Lower lobe of right lung (tissue), 2 donors: ENCODE measurements at places on chromosomes 1 and 21.

- H3K36me3 ChIP-seq, result no peaks in the 10 kb centered on the region
- peaks cover 46% of the 10 kb centered on the region for H3K4me1 ChIP-seq
- H3K27ac ChIP-seq, result no peak overlapping the region
- H3K4me3 ChIP-seq, result no peak overlapping the region
These were observed 76.5 kb downstream of the CD58 start for GRCh38 chr1:116494353-116494692.

DNA sequence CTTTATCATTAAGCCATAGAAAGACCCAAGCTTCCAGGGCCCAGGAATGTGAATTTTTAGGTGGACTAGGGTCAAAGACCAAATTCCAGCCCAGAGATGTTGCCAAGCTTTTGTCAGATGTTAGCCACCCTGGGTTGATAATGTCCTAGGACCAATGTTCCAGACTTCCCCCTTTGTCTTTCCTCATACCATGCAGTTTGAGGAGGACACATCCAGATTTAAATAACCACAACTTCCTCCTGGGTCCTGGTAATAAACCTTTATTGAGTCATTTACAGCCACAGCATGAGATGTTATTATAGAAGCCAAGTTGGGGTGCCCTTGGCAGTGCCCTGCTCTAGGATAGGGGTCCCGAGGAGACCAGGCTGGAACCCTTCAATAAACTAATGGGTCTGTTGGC is 5.9 kb downstream of the TNR start:
- H3K27ac ChIP-seq, result no peak overlapping the region
- no peaks in the 10 kb centered on the region for H3K27me3 ChIP-seq
- H3K36me3 ChIP-seq, result no peaks in the 10 kb centered on the region
- no peaks in the 10 kb centered on the region for H3K4me1 ChIP-seq
- no peak for DNase-seq
- no peak overlapping the region for H3K4me3 ChIP-seq

DNA sequence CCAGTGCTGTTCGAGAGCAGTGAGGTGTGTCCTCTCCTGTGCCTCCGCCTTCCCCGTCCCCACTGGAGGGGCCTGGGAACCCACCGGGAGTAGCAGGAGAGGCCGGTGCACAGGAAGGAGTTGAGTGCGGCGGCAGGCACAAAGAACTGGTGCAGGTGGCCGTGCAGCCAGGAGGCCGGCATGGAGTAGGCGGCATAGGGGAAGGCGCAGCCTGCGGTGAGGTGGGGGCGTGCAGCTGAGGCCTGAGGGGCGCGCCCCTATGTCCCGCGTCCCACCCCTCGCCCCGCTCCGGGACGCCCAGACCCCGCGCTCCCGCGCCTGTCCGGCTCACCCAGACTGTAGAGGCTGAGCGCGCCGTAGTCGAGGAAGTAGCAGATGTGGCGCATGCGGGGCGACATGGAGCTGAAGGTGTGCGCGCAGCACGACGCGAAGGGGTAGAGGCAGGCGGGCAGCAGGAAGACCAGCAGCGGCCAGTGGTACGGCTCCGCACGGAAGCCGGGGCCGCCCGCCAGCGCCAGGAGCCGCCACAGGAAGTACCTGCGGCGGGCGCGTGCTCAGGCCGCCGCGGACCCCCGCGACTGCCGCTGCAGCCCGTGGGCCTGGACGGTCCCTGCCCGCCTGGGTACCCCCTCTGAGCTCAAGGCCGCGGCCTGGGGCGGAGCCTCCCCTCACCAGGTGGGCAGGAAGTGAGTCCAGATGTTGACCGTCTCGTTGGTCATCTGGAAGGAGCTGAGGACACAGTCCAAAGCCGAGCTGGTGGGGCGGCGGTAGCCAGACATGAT is 2.2 kb downstream of the PAQR6 start:
- H3K27me3 ChIP-seq, result peaks cover 11% of the 10 kb centered on the region
- DNase-seq, result peak; percentile 59
- no peak overlapping the region for H3K27ac ChIP-seq
- peaks cover 21% of the 10 kb centered on the region for H3K36me3 ChIP-seq
- peak overlapping the region; percentile 48 for H3K4me3 ChIP-seq

DNA sequence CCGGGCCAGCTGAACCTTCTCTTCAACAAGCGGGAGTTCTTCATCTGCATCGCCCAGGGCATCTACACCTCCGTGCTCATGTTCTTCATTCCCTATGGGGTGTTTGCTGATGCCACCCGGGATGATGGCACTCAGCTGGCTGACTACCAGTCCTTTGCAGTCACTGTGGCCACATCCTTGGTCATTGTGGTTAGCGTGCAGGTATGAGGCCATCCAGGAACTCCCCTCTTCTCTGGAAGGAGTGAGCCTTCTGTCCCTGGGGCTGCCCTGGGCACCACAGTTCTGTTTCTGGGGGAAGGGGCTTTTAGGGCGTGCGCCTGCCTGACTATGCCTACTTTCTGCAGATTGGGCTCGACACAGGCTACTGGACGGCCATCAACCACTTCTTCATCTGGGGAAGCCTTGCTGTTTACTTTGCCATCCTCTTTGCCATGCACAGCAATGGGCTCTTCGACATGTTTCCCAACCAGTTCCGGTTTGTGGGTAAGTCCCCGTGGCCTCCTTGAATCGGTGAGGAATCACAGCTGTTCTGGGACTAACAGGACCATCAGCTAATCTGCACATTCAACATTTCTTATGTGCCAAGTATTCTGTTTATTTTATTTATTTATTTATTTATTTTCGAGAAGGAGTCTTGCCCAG is 21.1 kb downstream of the ATP8B2 start:
- no peak overlapping the region for H3K27ac ChIP-seq
- no peak for DNase-seq
- peaks cover 25% of the 10 kb centered on the region for H3K4me1 ChIP-seq
- H3K27me3 ChIP-seq, result no peaks in the 10 kb centered on the region

GRCh38 chr1:1092149-1092855 is 18.2 kb upstream of the RNF223 start:
- no peaks in the 10 kb centered on the region for H3K36me3 ChIP-seq
- DNase-seq, result peak; percentile 39
- H3K27ac ChIP-seq, result no peak overlapping the region

DNA sequence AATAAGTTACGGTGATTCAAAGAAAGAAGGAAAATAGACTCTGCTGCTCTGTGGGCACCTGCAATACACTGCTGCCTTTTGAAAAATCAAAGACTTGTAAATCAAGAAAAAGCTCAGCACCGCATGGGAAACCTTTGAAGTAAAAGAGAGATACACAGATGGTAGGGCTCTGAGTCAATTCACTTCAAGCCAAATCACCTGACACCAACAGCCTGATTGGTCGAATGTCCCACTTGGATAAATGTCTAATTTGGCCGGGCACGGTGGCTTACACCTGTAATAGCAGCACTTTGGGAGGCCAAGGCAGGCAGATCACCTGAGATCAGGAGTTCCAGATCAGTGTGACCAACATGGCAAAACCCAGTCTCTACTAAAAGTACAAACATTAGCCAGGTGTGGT is 19.2 kb upstream of the RCAN3 start:
- H3K4me1 ChIP-seq, result peaks cover 4% of the 10 kb centered on the region
- no peak overlapping the region for H3K4me3 ChIP-seq
- H3K27ac ChIP-seq, result no peak overlapping the region
- DNase-seq, result no peak
- no peaks in the 10 kb centered on the region for H3K27me3 ChIP-seq
